ENCODE measurements at places on chromosomes 3 and 15. TPM values are rescaled to one million over a fixed set of nuclear protein-coding genes. Genes with fewer than 3 reads are reported as not detected.

- DNase-seq = no peak
Measured at GRCh38 chr15:68776477-68777270, 44.0 kb downstream of the ANP32A start.

GRCh38 chr3:64291345-64291744 is 66.1 kb upstream of the PRICKLE2 start:
- DNase-seq = no peak

- no peak for DNase-seq
Measured at GRCh38 chr3:168052515-168052914, 43.2 kb downstream of the GOLIM4 start.

- DNase-seq = no peak
Measured at GRCh38 chr3:5675319-5675718, 487.8 kb downstream of the EDEM1 start.

SQOR gene
- 29.6 TPM for total RNA-seq

FANCD2OS gene
- total RNA-seq = not detected

DZIP1L gene
- 1.6 TPM for total RNA-seq

All from liver (tissue), 10 donors.